ENCODE measurements at places on chromosomes 6 and 20. TPM values are rescaled to one million over a fixed set of nuclear protein-coding genes. Genes with fewer than 3 reads are reported as not detected.

The MMUT gene
- 12.5 TPM for total RNA-seq

- DNase-seq: no peak
Measured at GRCh38 chr6:41779336-41779735, 364 bp downstream of the FRS3 start.

The KIAA0408 gene
- 0.27 TPM for total RNA-seq

The PLEKHG1 gene
- 8.5 TPM for total RNA-seq

DNA sequence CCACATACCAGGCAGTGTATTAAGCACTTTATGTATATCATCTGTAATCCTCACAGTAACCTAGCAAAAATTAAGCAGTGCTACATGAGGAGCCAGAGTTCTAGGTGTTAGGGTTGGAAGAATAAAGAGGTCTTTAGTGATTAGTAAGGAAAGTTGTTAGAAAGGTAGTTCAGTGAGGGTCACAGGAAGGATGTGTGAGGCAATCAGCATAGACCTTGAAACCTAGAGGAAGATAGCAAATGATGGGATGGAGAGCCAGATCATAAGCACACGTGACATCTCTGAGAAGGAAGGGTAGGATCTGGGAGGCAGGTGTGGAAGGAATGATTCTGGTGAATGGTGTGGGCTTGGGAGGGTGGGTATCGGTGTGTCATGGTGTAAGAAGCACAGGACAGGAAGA is 2.2 kb downstream of the KAT14 start:
- no peak for DNase-seq

GRCh38 chr6:34259529-34260069 is 10.8 kb upstream of the SMIM29 start:
- no peak for DNase-seq

DNA sequence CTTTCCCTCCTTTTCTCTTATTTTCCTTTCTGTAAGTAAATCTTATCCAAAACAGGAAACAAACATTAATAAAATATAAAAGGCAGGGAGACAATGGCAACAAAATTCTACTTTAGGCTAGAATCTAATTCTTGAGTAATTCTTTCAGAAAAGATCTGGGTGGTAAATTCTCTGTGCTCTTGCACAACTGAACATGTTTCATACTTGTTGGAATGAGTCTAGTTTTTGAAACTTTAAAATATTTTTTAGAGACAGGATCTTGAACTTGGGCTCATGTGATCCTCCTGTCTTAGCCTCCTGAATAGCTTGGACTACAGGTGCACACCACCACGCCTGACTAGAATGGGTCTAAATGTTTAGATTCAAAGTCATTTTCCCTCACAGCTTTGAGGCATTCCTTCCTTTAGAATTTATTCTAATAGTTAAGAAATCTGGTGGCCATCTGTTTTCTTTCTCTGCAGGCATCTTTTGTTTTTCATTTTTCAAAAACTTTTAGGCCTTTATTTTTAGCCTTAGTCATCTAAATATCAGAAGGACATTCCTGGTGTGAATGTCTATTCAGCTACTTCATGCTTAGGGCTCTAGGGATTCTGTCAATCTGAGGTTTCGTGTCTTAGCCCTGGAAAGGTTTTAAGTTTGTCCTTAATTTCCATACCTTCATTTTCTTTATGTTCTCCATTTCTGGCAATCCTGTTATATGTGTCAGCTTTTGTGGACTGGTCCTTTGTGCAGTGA is 76.5 kb downstream of the CDKAL1 start:
- no peak for DNase-seq

DNA sequence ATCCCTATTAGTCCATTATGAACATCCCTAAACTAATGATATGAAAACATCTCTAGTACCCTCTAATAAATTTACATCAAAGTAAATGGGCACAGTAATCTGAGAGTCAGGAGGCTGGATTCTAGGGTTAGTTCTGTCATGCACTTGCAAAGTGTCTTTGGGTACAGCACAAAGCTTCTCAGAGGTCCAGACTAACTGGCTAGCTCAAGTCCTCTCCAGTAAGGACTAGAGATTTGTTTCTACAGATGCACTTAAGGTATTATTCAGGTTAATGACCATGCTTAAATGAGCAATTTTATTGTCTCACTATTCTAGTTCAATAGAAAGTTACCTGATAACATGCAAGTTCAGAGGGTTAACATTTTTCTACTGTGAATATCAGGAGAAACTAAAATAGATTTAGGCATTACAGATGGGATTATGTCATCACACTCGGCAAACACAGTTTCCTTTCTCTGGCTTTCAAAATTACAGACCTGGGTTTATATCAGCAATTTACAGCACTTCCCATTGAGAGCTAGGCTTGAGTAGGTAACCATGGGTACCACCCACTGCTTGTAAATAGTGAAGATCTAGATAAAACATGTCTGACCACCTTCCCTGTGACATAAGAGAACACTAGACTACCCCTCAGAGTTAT is 402.9 kb upstream of the RUNX2 start:
- DNase-seq: peak; percentile 57

The TSPO2 gene
- total RNA-seq: not detected

DNA sequence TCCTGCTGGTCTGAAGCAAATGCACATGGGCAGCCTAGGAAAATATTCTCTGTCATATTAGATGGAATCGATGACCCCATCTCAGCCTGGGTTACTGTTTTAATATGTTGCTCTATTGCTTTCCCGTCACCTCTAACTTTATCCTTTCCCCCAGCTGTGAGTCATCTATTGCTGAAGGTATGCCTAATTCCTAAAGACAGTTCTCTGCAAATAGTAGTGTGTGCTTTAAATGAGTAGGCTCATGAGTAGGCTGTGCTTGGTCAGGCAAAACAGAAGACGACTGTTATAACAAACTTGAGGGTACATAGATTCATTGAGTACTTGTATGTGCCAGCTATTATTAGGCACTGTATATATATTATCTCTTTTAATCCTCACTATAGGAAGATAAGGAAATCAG is 47.2 kb downstream of the CTNNBL1 start:
- DNase-seq: no peak

- DNase-seq: peak; percentile 94
Measured at GRCh38 chr20:675453-676314, at the start of gene SCRT2. SCRT2 (minus strand) TSS chr20:675802; CDS start chr20:675601, 201 bp downstream.

GRCh38 chr20:50496773-50497385 is 13.3 kb upstream of the PTPN1 start:
- DNase-seq: no peak

The DYNLT1 gene
- total RNA-seq: 86.5 TPM

DNA sequence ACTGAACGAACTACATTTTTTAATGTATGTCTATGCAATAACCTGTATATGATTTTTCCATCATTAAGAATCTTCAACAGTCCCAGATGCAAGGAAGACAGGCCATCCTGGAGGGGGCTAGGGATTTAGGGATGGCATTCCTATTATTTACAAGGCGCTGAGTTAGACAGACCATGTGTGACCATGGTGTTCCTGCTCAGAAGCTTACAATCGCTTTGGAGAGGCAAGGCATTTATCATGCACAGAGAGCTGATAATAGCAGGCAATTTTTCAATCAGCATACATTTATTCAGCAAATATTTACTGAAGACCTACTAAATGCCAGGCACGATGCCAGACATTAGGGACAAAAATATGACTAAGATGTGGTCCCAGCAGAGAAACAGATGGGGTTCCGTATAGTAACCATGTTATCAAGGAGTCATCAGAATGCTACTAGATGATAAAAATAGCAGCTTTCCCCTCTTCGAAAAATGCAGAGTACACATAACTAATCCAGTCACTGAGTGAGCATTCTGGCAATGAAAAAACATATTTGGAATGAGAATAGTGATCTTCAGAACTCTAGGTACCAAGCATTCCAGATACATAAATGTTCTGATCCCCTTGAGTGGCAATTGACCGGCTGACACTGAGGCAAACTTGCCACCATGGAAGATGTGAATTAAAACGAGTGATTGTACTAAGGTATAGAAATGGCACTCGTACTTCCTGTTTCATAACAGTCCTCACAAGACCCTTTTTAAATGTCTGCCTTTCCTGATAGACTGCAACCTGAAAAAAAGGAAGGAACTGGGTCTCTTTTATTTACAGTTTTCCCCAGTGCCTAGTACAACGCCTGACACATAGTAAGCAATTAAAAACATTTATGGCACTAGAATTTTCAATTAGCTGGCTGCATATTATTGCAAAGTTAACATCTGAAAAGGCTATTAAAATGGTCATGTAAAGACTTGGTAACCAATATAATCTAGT is 135.7 kb downstream of the ATXN1 start:
- no peak for DNase-seq

The ANKEF1 gene
- total RNA-seq: 6.6 TPM

DNA sequence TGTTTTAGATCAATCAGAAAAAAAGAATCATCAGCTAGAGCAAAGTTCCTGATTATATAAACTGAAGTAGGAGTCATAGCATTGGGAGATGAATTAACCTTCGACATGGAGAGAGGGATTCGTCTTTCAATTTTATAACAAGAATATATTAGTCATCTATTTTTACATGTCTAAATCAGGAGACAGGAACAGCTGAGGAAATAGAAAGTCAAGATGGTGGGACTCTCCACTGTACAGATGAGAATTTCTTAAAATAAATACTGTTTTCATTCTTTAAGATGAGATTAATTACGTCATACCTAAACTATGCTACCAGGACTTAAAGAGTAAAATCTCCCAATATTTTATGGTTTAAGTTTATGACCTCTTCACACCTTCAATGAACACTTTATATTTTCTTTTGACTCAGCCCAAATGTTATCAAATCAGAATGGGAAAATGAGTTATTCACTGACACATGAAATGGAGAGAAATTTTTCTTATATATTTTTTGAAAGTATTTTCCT is 1137.7 kb downstream of the EPHA7 start:
- no peak for DNase-seq

All from cardiac muscle cell (in vitro differentiated cells and primary cell).